ENCODE measurements at places on chromosomes 13 and 19.

DNA sequence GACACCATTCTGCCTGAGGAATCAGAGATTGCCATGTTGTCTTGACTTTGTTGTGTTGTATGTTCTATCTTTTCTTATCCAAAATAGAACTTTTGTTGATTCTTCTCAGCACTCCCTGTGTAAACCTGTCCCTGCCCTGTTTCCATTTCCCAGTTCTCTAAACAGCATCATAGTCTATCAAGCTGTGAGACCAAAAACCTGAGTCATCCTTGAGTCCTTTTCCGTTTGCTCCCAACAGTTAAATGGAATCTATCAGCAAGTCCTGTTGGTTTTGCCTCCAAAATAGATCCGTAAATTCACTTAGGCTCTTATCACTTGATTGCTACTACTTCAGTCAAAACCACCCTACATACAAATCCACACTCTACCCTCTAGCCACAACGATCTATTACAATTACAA, 667.1 kb downstream of the PCDH9 start:
- no peak for DNase-seq

GRCh38 chr13:106139377-106139776, 396.1 kb downstream of the EFNB2 start:
- DNase-seq, result no peak

- DNase-seq, result no peak
Observed at GRCh38 chr13:43732726-43733125, 54.0 kb downstream of the ENOX1 start.

GRCh38 chr19:46859637-46860124, 1.1 kb upstream of the ARHGAP35 start:
- no peak for DNase-seq

- DNase-seq, result no peak
Observed at GRCh38 chr19:6378041-6378440, 2.3 kb upstream of the PSPN start.

DNA sequence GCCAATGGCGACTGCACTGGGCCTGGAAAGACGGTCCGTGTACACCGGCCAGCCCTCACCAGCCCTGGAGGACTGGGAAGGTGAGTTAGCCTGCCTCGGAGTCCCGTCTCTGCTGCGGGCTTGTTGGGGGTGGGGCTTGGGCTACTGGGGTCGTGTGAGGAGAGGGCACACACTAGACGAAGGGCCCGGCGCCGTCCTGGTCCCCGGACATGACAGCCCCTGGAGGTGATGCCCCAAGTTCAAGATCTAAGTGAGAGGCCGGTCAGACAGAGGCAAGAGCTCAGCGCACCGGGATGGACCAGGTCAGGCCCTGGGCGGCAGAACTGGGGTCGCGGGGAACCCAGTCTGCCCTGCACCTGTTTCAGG, 1.6 kb downstream of the CILP2 start:
- no peak for DNase-seq

DNA sequence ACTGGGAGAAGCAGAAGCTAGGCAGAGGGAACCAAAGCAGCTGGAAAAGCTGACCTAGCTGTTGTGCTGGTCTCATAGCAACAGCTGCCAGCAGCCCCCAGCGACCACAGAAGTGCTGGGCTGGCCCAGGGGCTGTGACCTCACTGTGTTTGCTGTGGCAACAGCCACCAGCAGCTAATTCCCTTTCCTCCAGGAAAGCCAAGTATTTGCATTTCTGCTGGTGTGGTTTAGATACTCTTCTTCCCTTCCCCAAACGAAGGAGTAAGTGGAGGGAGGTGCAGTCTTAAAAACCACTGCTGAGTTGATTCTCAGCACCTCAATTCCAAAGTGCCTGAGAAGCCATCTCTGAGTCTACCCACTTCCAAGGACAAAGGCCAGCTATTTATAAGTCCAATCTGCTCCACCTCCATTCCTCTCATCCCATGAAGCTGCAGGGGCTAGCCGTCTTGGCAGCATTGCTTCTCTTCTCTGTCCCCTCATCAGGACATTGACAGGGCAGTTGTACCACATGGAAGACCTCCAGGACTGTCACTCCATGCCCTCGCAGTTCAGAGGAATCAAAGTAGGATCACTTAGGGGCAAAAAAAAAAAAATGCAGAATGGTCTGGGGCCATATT, 11.5 kb upstream of the CCDC97 start:
- DNase-seq, result no peak

- DNase-seq, result no peak
Observed at GRCh38 chr13:100035936-100036335, 53.0 kb upstream of the PCCA start.

DNA sequence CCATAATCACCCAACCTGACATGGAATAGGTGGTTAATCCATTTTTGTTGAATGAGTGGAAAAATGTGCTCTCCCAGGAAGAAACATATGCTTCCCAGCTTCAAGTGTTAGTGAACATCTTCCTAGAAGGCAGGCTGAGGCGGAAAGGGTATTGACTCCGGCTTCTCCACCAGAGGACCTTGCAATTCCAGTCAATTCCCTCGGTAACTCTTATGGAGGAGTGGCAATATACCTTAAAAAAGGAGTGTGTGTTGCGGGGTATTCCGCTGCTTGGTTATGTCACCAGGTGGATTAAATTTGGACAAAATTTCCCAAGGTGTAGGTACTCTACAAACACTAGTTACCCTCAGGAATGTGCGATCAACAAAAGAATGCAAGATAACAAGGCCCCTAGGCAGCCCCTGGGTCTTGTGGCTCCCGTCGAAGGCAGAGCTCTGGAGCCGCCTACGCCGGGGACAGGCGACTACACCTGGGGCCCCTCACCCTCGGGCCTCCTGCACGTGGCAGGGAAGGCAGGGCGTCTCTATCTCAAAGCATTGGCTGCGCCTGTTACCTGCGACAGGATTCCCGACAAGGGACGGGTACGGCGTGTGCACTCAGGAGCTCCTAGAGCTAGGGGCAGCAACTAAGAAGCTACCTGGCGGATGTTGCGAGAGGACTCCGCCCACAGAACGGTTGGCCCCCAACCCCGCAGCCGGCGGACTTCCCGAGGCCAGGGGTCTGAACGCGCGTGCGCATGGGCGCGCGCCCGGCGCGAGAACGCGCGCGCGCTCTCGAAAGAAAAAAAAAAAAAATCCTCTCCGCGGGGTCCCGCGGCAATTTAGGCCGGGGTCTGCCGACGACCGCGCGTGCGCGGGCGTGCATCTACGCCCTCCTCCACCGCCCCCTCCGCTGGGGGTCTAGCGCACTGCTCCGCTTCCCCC, at the start of gene WDR87:
WDR87 (minus strand) TSS at position 649 of the 923 bp plus-strand sequence. CDS start 8,355 bp downstream, outside the sequence.
- no peak for DNase-seq

DNA sequence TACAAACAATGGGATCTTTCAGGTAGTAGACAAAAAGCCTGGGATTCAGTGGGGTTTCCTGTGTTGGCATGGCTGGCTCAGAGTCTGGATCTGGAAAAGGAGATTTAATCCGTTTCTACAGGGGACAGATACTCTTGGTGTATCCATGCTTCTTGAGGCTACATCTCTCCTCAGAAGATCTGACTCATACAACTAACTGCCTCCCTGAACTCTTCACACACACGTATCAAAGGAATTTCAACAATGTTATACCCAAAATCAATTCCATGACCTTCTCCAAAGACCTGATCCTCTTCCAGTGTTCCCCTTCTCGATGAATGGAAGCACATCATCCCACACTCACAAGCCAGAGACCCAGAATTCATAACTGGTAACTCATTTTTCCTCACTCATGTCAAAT, 435.3 kb upstream of the NBEA start:
- DNase-seq, result no peak

GRCh38 chr19:5345895-5346386, 5.3 kb upstream of the PTPRS start:
- no peak for DNase-seq

GRCh38 chr13:80048030-80048429, 292.9 kb downstream of the SPRY2 start:
- no peak for DNase-seq

DNA sequence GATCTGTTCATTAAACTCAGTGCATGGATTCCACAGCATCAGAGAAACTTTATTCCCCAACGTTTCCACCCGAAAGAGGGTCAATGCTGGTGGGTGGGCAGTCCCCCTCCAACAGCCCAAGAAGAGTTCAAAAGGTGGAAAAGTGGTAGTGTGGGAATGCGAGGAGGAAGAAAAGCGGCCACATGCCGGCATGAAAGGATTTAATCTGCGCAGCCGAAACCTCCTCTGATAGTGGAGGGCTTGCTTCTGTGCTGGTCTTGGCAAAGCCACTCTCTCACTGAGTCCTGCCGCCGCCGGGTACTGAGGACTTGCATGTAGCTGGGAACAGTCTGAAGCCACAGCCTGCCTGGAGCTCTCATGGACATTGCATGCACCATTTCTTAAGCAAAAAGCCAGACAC, 136.2 kb upstream of the ZNF536 start:
- DNase-seq, result no peak

- no peak for DNase-seq
Observed at GRCh38 chr19:728011-728410, 19.3 kb downstream of the PALM start.

GRCh38 chr13:74479124-74479523, 344.9 kb upstream of the KLF12 start:
- no peak for DNase-seq

- DNase-seq, result no peak
Observed at GRCh38 chr13:46687810-46688209, 109.2 kb downstream of the ESD start.

GRCh38 chr13:112066624-112067004, 335 bp upstream of the SOX1 start:
- no peak for DNase-seq

GRCh38 chr13:85140192-85140591, 659.0 kb downstream of the SLITRK6 start:
- no peak for DNase-seq

DNA sequence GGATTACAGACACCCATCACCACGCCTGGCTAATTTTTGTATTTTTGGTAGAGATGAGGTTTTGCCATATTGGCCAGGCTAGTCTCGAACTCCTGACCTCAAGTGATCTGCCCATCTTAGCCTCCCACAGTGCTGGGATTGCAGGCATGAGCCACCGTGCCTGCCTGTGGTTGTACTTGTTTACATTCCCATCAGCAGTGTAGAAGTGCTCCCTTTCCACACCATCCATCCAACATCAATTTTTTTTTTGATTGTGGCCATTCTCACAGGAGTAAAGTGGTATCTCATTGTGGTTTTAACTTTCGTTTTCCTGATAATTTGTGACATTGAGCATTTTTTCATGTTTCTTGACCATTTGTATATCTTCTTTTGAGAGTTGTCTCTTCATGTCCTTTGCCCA, 1019.4 kb upstream of the SLC10A2 start:
- no peak for DNase-seq

DNA sequence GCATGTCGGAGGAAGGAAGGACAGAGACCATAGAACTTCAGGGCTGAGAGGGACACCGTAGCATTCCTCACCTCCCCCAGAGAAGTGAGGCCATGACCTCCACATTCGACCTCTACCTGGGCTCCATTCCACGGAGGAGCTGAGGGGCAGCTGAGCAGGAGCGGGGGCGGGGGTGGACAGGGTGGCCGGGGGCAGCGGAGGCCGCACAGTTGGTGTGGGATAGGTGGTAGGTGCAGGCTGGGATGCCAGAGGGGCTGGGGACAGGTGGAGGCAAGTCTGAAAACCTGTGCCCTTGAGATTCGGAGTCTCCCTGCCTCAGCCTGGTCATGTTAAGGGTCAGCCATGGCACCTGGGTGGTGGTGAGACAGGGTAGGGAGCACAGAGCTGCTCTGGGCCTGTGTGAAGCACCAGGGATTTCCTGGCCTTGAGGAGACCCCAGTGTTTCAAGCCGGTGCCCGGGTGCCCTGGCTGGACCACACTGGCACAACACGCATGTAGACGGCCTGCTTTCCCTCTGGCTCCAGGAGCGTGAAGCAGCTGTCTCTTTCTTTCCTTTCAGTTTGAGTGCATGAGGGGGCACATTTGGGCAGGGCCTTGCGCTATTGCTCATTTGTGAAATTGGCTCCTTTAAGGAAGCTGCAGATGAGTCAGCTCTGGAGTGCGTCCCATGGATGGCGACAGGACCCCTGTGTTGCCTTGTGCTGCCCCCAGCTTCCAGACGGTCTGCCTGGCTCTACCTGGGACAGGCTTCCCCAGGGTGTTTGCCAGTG, 51.8 kb downstream of the TSSK6 start:
- DNase-seq, result no peak

DNA sequence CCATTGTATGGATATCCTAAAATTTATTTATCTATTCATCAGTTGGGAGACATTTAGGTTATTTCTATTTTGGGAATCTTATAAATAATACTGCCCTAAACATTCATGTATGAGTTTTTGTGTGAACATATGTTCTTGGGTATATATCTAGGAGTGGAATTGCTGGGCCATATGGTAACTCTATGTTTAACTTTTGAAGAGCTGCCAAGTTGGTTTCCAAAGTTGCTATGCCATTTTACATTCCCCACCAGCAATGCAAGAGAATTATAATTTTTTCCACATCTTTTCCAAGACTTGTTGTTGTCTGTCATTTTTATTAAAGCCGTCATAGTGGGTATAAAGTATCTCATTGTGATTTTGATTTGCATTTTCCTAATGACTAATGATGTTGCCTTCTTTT, 48.2 kb upstream of the CALM3 start:
- no peak for DNase-seq

- DNase-seq, result no peak
Observed at GRCh38 chr19:50833117-50833801, at the start of gene KLK15. Gene KLK15, minus strand, starts transcription at chr19:50833574. Its CDS starts 2,082 bp downstream, at chr19:50831492.

DNA sequence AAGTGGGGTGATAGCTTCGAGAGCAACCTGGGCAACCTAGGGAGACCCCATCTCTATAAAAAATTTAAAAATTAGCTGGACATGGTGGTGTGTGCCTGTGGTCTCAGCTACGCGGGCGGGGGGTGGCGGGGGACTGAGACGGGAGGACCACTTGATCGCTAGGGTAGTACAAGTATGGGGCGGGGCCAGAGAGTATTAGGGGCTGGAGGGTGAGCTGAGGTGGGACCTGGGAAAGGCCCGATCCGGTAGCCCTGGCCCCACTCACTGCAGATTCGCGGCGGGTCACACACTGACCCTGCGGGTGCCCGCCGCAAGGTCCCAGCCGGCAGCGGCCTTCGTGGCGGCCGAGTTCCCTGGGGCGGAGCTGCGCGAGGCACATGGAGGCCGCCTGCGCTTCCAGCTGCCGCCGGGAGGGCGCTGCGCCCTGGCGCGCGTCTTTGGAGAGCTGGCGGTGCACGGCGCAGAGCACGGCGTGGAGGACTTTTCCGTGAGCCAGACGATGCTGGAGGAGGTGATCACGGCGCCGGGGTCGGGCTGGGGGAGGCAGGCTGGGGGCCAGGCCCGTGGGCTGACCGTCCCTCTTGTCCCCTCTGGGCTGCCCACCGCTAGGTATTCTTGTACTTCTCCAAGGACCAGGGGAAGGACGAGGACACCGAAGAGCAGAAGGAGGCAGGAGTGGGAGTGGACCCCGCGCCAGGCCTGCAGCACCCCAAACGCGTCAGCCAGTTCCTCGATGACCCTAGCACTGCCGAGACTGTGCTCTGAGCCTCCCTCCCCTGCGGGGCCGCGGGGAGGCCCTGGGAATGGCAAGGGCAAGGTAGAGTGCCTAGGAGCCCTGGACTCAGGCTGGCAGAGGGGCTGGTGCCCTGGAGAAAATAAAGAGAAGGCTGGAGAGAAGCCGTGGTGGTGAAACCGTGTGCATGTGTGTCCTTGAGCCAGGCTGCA, 2.0 kb upstream of the ARHGAP45 start:
- peak; percentile 86 for DNase-seq

DNA sequence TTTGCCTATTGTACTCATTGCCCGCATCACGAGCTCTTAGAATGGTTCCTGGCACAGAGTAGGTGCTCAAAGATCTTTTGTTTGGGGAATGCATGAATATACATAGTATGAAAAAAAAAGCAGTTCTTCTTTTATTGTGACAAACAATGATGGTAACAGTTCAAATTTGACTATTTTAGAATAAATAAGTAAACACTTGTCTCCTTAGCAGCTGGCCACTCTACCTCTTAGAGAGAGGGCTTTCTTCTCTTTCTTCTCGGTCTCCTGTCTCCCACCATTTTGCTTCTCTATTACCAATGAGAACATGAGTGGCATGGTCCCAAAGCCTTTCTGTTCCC, 639 bp upstream of the SLAIN1 start:
- DNase-seq, result no peak
